ENCODE measurements at places on chromosomes 7 and 10. TPM values are rescaled to one million over a fixed set of nuclear protein-coding genes. Genes with fewer than 3 reads are reported as not detected.
A peak's percentile ranks its signal among the peaks of the same experiment; 100 is the strongest.

- no peak for DNase-seq
- no peaks in the 10 kb centered on the region for H3K36me3 ChIP-seq
- no peaks in the 10 kb centered on the region for H3K27me3 ChIP-seq
- no peaks in the 10 kb centered on the region for H3K4me1 ChIP-seq
- H3K27ac ChIP-seq: no peak within 1 kb of the TSS
- H3K4me3 ChIP-seq: no peak within 1 kb of the TSS
Observed at GRCh38 chr10:88851706-88852105, at the start of gene ANKRD22. ANKRD22 (minus strand) TSS chr10:88851844; CDS start chr10:88851607, 237 bp downstream.

DNA sequence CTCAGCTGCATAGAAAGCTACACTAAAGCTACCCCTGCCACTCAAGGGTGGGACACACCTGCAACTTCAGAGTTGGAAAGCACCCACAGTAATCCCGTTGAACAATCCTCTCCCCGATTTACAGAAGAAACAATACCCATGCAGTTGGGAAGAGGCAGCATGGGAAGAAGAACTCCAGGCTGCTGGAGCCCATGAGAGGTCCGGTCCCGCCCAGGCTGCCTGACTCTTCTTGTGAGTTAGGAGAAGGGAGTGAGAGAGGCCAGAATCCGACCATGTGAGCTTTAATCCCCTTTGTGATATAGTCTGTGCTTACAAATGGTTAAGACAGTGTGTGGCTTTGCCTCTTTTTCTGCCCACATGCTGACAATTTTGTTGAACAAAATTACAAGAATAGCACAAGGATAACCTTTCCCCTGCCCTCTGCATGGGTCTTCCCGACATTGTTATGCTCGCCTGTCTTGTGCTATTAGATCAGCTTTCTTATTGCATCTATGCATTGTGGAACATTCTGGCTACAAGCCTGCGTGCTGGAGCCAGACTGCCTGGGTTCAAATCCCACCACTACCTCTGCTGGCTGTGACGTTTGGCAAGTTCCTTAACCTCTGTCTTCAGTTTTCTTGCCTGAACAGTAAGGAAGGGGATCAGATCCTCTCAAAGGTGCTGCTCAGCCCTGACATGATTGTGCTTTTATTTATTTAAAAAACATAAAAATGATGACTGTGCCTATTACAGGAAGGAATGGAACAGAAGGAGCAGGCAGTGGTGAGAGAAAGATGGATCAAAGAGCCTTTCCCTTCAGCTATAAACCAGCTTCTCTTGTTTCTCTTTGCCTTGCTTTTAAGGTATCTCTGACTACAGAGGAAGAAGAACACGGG lies 56.0 kb downstream of the BPGM start:
- H3K4me1 ChIP-seq: peaks cover 2% of the 10 kb centered on the region
- no peaks in the 10 kb centered on the region for H3K27me3 ChIP-seq
- H3K4me3 ChIP-seq: no peak overlapping the region

The SEM1 gene
- total RNA-seq: 0.43 TPM

The IRF5 gene
- not detected for total RNA-seq

The OR2A42 gene
- not detected for total RNA-seq

- H3K4me1 ChIP-seq: no peaks in the 10 kb centered on the region
- H3K4me3 ChIP-seq: no peak overlapping the region
- no peak overlapping the region for H3K27ac ChIP-seq
- no peaks in the 10 kb centered on the region for H3K36me3 ChIP-seq
Observed at GRCh38 chr7:51261117-51261835, 55.3 kb downstream of the COBL start.

The CAMK2B gene
- total RNA-seq: 3.2 TPM

The FAM180A gene
- total RNA-seq: 121 TPM

The IPMK gene
- total RNA-seq: 2.8 TPM

DNA sequence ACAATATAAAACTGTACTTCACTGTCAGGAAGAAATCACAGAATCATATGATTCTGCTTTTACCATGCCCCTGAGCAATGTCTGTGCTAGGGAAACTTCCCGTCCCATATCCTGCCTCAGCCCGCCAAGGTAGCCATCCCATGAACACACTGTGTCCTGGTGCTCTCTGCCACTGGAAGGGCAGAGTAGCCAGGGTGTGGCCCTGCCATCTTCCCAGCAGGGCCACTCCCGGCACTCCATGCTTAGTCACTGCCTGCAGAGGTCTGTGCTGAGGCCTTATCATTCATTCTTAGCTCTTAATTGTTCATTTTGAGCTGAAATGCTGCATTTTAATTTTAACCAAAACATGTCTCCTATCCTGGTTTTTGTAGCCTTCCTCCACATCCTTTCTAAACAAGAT lies 31.8 kb downstream of the AP3M1 start:
- H3K27me3 ChIP-seq: no peaks in the 10 kb centered on the region
- no peak for DNase-seq
- H3K4me1 ChIP-seq: no peaks in the 10 kb centered on the region
- H3K4me3 ChIP-seq: no peak overlapping the region
- H3K27ac ChIP-seq: peak overlapping the region; percentile 38
- peaks cover 77% of the 10 kb centered on the region for H3K36me3 ChIP-seq

- no peak overlapping the region for H3K27ac ChIP-seq
- DNase-seq: no peak
- no peak overlapping the region for H3K4me3 ChIP-seq
Observed at GRCh38 chr10:1156921-1157614, 100.9 kb downstream of the WDR37 start.

DNA sequence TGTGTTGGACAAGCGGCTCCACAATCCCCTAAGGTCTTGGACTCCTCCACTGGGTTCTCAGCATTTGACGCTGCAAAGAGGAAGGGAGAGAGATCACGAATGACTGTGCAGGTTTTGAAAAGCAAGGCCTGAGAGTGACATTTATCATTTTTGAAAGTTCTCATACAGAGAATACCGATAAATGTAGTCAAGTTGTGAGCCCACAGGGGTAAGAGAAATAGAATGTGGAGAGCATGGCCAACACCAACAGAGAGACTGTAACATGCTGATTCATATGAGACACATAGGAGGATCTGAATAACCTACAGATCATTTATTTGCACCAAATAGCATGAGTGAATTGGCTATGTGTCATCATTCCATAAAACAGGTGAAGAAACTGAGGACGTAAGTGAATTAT lies 230.5 kb upstream of the MBL2 start:
- no peak overlapping the region for H3K4me3 ChIP-seq
- no peaks in the 10 kb centered on the region for H3K27me3 ChIP-seq
- DNase-seq: no peak

The DLG5 gene
- total RNA-seq: 32.9 TPM

The DYDC2 gene
- total RNA-seq: not detected

DNA sequence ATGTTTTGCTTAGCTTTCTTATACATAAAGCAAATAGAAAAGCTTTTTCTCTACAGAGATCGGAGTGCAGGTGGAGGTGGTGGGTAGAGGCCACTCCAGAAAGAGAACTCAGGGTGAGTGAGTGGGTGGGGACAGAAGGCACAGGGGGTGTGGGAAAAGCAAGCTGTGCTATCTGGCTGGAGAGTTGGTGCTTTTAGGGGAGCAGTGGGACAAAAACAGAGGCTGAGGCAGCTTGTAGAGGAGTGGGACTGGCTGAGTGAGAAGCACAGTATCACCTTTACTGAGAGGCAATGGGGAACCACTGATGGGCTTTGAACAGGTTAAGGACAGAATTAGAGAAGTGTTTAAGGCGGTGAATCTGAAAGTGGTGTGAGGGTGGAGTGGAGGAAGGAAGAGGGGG lies 275.3 kb downstream of the TCF7L2 start:
- no peaks in the 10 kb centered on the region for H3K4me1 ChIP-seq
- H3K27ac ChIP-seq: no peak overlapping the region
- no peaks in the 10 kb centered on the region for H3K27me3 ChIP-seq
- H3K36me3 ChIP-seq: no peaks in the 10 kb centered on the region
- no peak for DNase-seq

The RGS10 gene
- total RNA-seq: 42.9 TPM

The ASZ1 gene
- total RNA-seq: not detected

- no peaks in the 10 kb centered on the region for H3K27me3 ChIP-seq
- no peaks in the 10 kb centered on the region for H3K4me1 ChIP-seq
- no peak overlapping the region for H3K4me3 ChIP-seq
- H3K36me3 ChIP-seq: peaks cover 21% of the 10 kb centered on the region
- H3K27ac ChIP-seq: no peak overlapping the region
- no peak for DNase-seq
Observed at GRCh38 chr7:139389091-139389490, 29.4 kb downstream of the LUC7L2 start.

GRCh38 chr7:131908714-131909113 lies 352.3 kb upstream of the PODXL start:
- no peak overlapping the region for H3K4me3 ChIP-seq
- H3K36me3 ChIP-seq: no peaks in the 10 kb centered on the region
- H3K27ac ChIP-seq: no peak overlapping the region
- DNase-seq: no peak
- no peaks in the 10 kb centered on the region for H3K27me3 ChIP-seq

- no peak overlapping the region for H3K27ac ChIP-seq
- no peaks in the 10 kb centered on the region for H3K36me3 ChIP-seq
- no peaks in the 10 kb centered on the region for H3K27me3 ChIP-seq
- no peaks in the 10 kb centered on the region for H3K4me1 ChIP-seq
- DNase-seq: no peak
- no peak overlapping the region for H3K4me3 ChIP-seq
Observed at GRCh38 chr10:14450041-14450491, 119.3 kb upstream of the FRMD4A start.

DNA sequence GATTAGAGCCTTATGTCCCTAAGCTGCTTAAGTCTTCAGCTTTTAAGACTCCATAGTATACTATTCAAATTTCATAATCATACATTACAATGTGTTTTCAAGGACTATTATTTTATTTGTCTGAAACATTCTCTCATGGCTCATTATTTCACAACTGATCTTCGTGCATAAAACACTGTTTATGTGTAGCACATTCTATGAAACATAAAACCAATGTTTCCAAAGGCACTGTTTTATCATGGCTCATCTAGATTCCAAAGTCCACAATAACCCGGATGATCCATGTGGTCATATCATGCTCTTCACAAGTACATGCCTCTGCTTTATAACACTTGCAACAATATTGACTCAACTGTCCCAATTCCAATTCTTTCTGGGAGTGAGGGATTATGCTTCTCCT lies 806.1 kb downstream of the TNS3 start:
- H3K4me3 ChIP-seq: no peak overlapping the region
- H3K4me1 ChIP-seq: peaks cover 5% of the 10 kb centered on the region
- H3K27ac ChIP-seq: no peak overlapping the region
- DNase-seq: no peak

The UNCX gene
- total RNA-seq: not detected

DNA sequence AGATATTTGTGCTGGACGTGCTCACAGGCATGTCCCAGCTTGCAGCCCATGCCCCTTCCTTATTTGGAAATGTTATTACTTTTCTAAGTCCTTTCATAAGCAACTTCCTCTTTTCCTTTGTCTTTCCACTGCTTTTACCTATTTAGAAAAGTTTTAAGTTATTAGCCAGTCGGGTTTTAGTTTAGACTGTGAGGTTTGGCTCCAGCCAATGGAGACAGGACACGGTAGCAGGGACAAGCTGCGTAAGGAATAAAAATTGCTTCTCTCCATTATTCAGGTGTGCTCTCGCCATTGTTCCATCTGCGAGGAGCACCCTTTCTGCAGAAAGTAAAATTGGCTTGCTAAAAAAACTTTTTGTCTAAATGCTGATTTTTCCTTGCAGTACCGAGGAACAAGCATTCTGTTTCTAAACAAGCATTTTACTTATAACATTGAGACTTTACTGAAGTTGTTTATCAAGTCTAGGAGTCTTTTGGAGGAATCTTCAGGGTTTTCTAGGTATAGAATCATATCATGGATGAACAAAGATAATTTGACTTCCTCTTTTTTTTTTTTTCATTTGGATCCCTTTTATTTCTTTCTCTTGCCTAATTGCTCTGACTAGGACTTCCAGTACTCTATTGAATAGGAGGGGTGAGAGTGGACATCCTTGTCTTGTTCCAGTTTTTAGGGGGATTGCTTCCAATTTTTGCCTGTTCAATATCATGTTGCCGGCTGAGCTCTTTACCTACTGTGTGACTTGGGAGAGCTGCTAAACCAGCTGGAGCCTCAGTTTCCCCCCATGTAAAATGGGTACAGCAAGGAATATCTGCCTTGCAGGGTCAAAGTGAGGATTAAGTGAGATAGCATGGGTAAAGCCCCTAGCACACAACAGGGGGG lies 63.8 kb downstream of the ALOX5 start:
- no peaks in the 10 kb centered on the region for H3K36me3 ChIP-seq
- DNase-seq: no peak
- H3K4me1 ChIP-seq: no peaks in the 10 kb centered on the region
- no peaks in the 10 kb centered on the region for H3K27me3 ChIP-seq
- no peak overlapping the region for H3K4me3 ChIP-seq

DNA sequence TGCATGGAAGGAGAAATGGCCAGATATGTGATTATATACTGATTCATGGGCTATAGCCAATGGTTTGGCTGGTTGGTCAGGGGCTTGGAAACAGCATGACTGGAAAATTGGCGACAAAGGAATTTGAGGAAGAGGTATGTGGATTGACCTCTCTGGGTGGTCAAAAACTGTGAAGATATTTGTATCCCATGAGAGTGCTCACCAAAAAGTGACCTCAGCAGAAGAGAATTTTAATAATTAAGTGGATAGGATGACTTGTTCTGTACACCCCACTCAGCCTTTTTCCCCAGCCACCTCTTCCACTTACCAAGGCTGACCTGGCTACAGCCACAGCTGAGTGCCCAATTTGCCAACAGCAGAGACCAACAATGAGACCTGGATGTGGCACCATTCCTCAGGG lies 146.7 kb downstream of the GPR37 start:
- DNase-seq: no peak
- H3K27ac ChIP-seq: no peak overlapping the region
- H3K4me3 ChIP-seq: no peak overlapping the region
- H3K4me1 ChIP-seq: no peaks in the 10 kb centered on the region
- no peaks in the 10 kb centered on the region for H3K27me3 ChIP-seq
- no peaks in the 10 kb centered on the region for H3K36me3 ChIP-seq

The INHBA gene
- total RNA-seq: 41.5 TPM

DNA sequence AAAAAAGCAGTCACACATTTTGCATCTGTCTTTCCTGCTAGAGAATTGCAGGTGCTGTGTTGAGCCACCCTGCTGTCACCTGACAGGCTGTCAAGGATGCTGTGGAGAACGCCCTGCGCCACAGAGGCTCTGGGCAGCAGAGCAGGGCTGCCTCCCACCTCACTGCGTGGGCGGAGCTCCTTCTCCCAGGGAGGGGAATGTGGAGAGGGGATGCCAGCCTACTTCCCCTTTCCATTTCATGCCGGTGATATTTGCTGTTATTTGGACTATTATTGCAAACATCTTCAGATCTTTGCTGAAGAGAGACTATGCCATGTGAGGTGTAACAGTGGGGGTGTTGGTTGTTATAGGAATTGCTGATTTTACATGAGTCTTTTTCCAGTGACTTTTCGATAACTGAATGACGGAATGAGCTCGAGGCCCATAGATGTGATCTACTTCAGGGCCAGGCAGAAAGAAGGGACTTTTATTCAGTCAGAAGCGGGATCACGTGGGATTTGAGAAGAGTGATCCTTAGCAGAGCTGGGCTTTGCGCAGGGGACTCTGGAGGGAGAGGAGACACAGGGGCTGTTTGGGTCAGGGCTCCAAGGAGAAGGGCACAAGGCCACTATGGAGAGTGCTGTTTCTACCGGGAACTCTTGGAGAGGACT lies 13.6 kb upstream of the PRKAG2 start:
- H3K4me1 ChIP-seq: no peaks in the 10 kb centered on the region
- H3K27ac ChIP-seq: no peak overlapping the region
- DNase-seq: peak; percentile 30
- no peaks in the 10 kb centered on the region for H3K36me3 ChIP-seq
- H3K27me3 ChIP-seq: no peaks in the 10 kb centered on the region

Measured in ascending aorta (tissue), 2 donors.